Coronary artery (tissue), 2 donors: ENCODE measurements at places on chromosomes 1 and 21.
A peak's percentile ranks its signal among the peaks of the same experiment; 100 is the strongest.

DNA sequence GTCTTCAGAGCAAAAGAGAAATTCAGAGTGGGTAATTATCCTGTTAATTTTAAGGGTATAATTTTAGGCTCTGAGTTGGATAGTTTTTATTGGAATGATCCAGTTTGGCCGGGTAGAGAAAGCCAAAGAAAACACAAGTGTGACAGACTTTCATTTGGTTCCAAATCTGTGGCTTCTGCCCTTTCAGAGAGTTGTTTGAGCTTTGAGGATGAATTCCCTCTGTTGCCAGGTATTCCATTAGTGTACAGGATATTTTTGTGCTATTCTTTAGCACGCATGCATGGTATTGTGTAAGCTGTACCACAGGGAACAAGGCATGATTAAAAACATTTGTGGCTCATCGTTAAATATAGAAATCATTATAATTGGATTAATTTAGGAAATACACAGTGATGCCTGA lies 384.4 kb downstream of the ADGRL2 start:
- DNase-seq = no peak

DNA sequence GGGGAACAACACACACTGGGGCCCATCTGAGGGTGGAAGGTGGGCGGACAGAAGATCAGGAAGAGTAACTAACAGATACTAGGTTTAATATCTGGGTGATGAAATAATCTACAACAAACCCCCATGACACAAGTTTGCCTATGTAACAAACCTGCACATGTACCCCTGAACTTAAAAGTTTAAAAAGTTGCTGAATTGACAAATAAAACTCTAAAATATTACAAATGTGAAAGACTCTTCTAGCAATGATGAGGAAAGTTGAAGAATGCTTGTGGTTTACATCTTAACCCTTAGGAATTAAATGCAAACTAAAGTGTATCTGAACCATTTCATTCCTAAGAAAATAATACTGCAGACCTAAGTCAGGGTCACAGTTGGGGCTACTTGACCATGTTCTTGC lies 525.6 kb upstream of the CAMK1G start:
- no peak for DNase-seq

DNA sequence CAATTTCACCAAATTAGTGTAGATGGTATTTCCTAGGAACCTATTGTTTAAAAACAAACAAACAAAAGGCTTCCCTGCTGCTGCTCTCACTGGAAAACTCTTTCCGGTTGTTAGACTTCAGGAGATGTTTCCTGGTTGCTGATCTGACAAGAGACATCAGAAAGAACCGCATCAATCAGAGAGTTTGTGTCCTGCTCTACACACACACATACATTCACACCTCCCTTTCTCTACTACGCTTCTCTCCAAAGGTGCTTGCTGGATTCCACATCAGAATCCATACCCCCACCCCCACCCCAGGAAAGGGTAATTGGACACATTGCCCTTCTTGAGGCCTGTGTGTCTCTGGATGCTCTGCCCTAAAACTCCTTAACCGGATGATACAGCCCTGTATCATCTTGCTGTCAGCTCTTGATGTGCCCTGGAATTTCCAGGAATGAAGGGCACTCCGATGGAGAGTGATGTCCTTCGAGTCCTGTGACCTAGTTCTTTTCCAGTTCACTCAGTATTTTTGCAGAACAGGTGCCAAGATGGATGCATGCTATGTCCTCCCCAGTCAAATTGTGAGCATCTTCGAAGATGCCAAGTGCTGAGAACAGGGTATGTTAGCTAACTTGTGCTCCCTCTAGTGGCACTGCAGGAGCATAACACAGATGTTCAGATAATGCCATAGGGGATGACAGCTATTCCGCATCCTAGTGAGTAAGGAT lies 113.7 kb upstream of the SLC35F3 start:
- DNase-seq = no peak

GRCh38 chr1:214688891-214689290 lies 85.9 kb downstream of the CENPF start:
- no peak for DNase-seq

DNA sequence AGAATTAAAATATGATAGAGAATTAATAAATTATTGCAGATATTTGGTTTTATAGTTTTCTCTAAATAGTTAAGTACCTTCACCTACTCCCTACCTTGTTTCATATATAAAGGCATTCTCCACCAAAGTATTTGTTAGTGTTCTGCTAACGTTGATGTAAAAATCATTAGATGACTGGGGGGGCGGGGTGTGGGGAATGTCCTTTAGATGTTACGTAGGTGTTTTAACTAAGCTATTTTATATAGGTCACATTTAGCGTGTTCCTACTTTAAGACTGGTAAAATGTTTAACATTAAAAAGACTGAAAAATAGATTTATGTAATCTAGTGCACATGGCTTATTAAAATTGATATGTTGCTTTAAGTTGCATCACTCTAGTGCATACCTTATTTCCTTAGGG lies 48.6 kb downstream of the PTPRC start:
- no peak for DNase-seq

GRCh38 chr1:2229037-2229864 lies 1.1 kb downstream of the SKI start:
- peak; percentile 85 for DNase-seq

DNA sequence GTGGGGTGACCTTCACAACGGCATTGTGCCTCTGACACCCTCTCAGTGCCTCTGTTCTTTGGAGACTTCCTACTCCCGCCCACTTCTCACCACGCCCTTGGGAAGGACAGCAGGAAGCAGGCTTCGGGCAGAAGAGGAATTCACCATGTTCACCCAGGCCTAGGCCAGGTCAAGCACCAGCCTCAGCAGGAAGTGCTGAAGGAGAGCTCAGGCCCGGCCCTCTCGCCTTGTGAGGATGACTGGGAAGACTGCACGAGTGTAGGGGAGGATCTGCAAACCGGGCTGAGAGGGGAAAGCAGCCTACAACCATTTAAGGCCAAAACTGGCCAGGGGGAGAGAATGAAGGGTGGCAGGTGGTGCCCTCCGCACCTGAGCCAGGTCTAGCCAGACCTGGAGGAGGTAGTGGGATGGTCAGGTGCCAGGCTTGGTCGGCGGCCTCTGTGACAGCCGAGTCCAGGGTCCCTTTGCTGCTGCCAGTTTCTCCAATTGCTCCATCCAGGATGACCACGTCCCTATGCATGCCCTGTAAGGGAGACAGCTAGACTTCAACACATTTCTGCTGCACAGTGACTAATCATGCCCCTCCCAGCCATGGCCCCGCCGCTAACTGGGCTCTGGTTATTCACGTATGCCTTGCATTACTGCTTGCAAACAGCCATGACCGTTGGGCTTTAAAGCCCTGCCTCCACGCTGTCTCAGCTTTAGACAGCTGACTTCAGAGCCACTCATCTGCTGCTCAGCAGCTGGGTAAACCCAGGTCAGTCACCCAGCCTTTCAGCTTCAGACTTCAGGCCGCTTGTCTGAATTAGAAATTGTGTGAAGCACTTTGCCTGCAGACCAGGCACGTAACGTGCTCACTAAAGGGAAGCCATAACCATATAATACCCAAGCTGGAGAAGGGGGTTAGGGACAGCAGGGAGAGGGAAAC lies 8.9 kb downstream of the MRTO4 start:
- no peak for DNase-seq

- DNase-seq = no peak
Observed at GRCh38 chr1:95004013-95004412, 68.7 kb downstream of the ALG14 start.

GRCh38 chr1:247740721-247741120 lies 2.3 kb downstream of the OR14K1 start:
- no peak for DNase-seq

- no peak for DNase-seq
Observed at GRCh38 chr1:191346381-191346780, 811.9 kb upstream of the RGS18 start.

GRCh38 chr1:118960567-118961136 lies 27.5 kb downstream of the TBX15 start:
- no peak for DNase-seq

DNA sequence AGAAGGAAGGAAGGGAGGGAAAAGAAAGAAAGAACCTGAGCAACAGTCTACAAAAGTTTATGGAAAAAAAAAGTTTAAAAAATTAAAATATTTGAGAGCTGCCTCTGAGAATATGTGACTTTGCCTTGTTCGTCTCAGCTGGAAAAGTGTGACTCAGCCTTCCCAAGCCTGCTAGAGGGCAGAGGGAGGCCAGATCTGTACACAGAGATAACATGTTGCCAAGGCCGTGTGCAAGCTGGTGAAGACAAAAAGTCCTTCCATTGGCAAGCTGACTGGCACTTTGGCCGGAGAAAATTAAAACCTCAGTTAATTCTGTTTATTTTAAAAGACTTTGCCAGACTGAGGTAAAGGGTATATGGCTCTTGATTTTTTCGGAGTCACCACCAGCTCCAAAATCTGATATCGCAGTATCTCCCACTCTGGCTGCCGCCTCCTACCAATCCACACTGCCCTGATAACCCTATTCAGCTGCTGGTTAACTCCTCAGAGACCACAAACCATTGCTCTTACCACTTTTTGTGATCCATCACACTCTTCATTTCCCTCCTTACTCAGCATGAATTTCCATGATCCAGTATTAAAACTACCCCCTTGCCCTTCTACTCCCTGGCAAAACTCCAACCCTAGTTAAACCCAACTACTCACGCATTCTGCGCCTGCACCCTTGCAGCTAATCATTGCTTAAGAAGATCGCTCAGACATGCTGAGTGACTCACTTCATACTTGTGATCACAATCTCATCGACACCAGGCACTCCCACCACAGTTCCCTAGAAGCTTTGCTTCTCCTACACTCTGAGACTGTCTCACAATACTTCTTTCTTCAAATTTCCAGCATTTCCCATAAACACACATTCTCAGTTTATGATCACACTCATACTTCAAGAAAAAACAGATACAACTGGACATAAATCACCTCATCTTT lies 5.7 kb upstream of the PPP1R15B start:
- peak; percentile 84 for DNase-seq

GRCh38 chr1:16253332-16253922 lies 16.4 kb upstream of the CPLANE2 start:
- DNase-seq = peak; percentile 33

GRCh38 chr1:28374297-28374696 lies 4.8 kb downstream of the PHACTR4 start:
- no peak for DNase-seq

DNA sequence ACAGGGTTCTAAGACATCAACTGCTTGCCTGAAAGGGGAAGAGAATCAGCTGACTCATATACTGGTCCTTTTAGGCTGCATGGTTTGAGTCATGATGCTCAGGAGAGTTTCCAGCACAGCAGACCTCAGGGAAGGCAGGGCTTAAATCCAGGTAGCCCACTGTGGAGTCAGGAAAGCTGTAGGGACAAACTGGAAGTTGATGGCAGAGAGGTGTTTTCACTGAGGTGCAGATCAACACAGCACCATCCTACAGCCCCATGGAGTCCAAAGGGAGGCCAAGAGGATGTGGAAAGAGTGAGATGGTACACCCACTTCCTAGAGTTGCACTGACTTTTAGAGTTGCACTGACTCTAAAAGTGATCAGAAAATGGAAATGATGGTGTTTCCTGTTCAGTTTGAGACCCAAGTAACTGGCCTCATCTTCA lies 252.4 kb upstream of the DUSP10 start:
- DNase-seq = no peak

DNA sequence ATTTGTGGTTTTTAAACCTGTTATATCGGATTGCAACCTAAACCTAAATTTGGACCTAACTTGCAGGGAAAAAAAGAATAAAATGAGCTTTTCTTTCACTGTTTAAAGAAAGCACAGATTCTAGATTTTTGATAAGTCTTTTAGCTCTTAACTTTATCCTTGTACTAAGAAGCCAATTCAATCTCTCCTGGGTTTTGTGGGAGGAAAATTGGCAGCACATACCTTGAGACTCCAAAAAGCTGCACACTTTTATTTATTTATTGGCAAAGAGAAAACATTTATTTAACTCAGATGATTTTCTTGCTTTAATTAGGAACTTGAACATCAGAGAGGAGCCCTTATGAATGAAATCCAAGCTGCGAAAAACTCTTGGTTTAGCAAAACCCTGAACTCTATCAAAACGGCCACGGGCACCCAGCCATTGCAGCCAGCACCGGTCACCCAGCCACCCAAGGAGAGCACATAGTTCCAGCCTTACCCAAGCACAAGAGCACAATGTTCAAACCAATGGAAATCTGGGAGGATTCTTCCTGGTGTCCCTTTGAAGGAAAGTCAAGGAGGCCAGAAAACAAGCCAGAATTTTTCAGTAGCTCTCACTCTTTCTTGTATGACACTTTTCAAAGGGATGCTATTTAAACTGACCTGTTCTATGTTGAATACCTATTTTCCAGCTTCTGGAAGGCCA lies 10.1 kb upstream of the CACYBP start:
- DNase-seq = no peak

DNA sequence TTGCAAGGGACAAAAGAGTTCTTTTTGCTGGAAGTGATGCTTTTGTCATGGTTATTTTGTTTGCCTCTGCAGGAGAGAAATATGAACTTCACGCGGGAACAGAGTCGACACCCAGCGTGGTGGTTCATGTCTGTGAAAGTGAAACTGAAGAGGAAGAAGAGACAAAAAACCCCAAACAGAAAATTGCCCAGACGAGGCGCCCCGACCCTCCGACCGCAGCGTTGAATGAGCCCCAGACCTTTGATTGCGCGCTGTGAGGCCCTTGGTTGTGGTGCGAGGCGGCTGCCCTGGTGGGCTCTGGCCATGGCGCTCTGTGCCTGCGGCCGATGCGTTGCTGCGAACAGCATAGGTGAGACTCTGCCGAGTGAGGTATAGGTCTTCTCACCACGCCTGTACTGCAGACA lies 20.9 kb upstream of the NCMAP start:
- no peak for DNase-seq

DNA sequence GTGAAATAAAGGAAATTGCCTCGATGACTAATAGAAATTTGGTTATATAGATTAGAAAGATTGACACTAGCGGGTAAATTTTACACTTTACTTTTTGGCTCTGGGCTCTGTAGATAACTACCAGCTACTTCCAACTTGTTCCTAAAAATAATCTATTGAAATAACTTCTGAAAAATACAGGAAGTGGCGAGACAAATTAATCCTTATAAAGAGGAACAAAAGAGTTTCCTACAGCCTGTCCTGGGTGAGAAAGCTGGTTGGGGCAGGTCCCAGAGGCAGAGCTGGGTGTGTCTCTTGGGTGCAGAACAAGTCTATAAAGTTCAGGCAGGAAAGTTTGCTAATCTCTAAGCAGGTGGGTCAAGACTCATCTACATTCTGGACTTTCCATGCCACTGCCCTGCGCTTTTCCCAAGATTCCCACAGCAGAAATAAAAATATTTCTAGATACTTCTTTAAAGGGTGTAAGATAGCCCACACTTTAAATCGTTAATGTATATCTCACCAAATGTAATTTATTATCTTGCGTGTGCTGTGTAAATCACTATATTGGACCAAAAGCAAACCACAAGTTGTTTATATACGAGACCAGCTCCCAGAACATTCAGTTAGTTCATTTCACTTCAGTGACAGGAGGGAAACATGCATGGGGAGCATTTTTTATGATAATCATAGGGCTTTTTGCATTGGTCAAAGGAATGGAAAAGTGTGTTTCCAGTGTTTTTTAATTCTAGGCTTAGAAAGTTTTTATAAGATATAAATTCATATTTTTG lies 70.1 kb upstream of the NRIP1 start:
- no peak for DNase-seq

- DNase-seq = no peak
Observed at GRCh38 chr1:18527921-18528320, 47.2 kb downstream of the KLHDC7A start.

- no peak for DNase-seq
Observed at GRCh38 chr1:51750218-51750617, 128.3 kb downstream of the NRDC start.

GRCh38 chr1:63640633-63641567 lies 47.7 kb downstream of the PGM1 start:
- DNase-seq = no peak

- no peak for DNase-seq
Observed at GRCh38 chr1:51973587-51974474, 16.7 kb downstream of the RAB3B start.

- DNase-seq = no peak
Observed at GRCh38 chr1:62395291-62395690, 41.6 kb upstream of the USP1 start.
